ENCODE measurements at places on chromosomes 1 and 21.

GRCh38 chr1:44565259-44565750 is 109.0 kb downstream of the TMEM53 start:
- DNase-seq: no peak

DNA sequence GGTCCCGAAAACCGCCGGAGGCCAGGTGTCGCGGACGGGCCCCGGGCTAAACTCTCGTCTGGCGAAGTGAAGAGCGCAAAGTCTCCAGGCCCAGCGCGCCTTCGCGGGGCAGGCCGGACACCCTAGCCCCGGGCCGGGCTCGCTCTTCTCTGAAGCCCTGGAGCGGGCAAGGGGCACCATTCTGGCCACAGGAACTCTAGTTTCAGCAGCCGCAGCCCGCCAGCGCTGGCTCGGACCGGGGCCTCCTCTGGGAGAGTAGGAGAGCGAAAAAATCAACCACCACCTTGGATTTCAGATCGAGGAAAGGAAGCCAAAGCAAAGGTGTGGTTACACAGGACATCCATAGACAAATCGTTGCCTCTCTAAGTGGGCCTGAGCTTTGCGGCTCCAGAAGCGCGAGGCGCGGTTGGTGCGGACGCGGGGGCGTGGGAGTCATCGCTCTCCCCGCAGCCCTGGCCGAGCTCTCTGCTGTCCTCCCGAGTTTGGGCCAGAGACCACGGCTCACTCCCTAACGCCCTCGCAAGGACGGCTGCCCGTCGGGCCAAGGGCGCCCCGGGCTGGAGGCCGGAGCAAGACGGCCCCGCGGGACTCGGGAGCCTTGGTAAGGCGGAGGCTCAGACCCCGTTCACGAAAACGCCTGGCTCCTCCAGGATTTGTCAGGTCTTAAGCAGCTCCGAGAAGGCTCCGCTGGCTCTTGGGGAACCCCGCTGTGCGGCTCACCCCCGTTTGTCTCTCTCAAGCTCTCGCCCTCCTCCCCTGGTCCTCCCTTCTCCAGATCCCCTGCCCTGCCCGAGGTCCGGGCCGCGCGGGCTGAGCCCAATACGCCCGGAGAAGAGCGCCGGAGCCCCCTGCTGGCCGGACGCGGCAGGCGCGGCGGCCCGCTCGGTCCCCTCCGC is 132.9 kb upstream of the DPYD start:
- DNase-seq: peak; percentile 85

- no peak for DNase-seq
Observed at GRCh38 chr1:231982871-231983587, 356.4 kb downstream of the DISC1 start.

DNA sequence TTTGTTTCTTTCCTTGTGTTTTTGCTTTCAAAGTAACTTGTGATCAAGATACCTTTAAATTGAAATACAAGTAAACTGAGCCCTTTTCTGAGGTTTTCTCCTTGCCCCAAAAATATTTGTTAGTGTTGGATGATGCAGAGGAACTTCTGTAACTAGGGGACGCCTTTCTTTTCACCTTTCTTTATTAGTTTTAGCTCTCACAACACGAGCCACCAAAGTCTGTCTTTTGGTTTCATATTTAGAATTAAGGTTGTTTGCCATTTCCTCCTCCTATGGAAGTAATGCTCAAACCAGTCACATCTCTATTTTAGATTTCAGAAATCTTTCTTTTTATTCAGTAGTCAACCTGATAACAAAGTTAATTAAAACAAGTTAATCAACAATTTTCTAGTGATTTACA is 120.8 kb downstream of the ZP4 start:
- DNase-seq: no peak

- DNase-seq: no peak
Observed at GRCh38 chr1:93253516-93253915, 73.0 kb downstream of the CCDC18 start.

GRCh38 chr1:107683191-107683657 is 281.8 kb downstream of the VAV3 start:
- no peak for DNase-seq

DNA sequence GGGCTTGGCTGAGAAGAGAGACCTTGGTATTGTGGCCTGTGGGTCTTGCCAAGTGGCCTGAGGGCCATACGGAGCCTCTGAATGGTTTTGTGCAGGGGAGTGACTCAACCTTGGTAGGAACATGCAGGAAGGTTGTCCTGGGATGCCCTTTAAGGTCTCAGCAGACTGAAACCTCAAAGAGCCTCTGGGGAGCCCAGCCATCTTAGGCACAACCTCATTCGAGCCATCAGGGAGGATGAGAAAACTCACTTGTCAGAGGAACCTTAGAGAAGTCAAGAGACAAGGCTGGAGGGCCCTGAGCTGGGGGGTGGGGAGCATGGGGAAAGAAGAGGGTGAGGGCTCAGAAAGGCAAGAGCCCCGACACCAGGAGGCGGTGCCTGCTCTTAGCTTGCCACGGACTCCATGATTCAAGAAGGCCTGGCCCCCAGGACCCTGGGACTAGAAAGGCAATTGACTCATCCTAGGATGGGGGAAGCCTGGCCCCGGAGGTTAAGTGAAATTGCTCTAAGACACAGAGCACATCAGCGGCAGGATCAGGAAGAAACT is 13.0 kb downstream of the IFI6 start:
- peak; percentile 71 for DNase-seq

- DNase-seq: no peak
Observed at GRCh38 chr1:200880212-200880611, 7.4 kb downstream of the GPR25 start.

- no peak for DNase-seq
Observed at GRCh38 chr21:24852610-24853195, 754.6 kb downstream of the MRPL39 start.

DNA sequence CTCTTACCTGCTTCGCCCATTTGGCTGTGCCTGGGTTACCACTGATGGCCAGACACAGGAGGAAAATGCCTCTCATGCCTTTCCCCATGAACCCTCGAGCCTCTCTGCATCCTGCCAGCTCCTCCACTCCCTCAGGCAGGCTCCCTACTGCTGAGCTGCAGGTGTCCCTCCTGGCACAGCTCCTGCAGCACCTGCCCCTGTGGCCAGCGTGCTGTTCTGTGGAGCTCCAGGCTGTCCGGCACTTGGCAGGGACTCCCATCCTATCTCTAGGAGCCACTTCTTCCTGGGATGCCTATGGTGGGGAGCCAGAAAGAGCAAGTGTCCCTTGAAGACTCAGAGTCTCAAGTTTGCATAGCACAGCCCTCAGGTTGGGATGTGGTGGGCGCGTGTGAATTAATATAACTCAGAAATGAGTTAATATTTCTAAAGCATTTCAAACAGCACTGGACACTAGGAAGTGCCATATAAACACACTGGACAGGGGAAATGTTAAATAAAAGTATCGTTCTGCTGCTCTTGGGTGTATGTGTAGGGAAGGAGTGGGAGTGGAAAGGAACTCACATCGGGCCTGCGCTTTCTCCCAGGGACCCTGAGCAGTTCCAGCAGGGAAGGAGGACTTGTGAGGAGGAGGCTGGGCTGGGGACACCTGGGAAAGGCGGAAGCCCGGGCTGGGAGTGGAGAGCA is 2.7 kb downstream of the LRRC71 start:
- no peak for DNase-seq

GRCh38 chr1:166947398-166948043 is 27.8 kb downstream of the ILDR2 start:
- peak; percentile 44 for DNase-seq

DNA sequence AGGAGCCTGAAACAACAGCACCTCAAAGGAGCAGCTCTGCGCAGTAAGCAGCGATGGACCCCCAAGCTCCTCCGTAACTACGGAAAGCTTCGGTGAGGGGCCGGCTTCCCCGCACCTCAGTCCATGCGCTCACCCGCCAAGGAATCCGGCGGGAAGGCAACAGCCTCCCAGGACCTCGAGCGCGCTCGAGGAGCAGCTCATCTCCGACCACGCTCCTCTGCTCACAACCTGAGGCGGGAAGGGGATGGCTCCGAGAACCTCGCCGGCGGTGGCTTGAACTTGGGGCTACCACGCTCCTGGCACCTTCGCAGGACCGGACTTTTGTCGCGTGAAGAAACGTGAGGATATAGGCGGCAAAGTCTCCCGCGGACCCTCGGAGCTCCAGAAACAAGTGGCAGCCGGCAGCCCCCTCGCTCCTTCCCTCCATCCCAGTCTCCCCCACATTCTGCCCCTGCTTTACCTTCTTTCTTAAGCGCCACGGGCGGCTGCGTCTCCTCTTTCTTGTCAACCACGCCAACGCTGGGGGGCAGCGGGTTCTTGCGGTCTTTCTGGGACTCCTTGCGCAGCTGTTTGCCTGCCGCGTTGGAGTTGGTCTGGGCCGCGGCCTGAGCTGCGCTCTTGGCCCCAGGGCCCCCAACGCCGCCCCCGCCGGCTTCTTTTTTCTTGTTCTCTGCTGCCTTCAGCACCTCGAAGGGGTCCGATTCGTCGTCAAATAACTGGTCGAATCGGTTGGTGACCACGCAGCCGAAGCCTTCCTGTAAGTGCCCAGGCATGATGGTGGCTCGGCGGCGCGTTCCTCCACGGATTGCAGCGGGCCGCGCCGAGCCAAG is 459 bp downstream of the SERBP1 start:
- DNase-seq: no peak

DNA sequence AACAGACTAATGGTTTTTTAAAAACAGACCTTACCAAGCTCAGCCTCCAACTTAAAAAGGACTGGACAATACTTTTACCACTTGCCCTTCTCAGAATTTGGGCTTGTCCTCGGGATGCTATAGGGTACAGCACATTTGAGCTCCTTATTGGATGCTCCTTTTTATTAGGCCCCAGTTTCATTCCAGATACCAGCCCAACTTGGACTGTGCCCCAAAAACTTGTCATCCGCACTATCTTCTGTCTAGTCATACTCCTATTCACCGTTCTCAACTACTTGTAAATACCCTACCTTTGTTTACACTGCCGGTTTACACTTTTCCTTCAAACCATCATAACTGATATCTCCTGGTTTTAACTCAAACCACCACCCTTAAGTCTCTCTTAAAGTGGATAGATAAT is 17.9 kb upstream of the ANKRD13C start:
- DNase-seq: no peak

GRCh38 chr1:117235863-117236465 is 25.2 kb upstream of the VTCN1 start:
- DNase-seq: no peak

DNA sequence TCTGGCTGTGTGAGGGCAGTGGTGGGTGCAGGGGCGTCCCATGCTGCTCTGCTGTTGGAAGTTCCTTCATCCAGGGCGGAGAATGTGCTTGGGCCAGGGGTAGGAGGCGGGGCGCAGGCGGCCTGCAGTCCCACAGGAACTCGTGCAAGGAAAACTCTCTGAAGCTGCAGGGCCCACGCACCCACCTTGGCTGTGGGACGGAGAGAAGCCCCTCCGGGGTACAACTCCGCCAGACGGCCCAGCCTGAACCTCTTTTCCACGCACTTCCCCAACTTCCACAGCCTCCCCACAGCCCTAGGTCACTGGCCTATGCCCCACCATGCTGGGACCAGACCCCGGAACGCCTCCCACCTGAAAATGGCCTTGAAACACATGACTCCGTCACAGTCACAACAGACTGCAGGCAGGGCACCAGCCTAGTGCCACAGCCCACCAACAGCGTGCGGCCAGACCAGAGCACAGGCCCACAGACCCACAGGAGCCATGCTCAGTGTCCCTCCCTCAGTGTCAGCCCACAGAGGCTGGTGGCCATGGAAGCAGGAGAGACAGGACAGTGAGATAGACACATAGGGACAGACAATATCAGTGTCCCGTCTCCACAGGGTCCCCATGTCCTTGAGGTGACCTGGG is 47.8 kb downstream of the WNT9A start:
- DNase-seq: no peak

GRCh38 chr21:33608559-33608958 is 20.1 kb upstream of the DONSON start:
- DNase-seq: peak; percentile 13

- DNase-seq: no peak
Observed at GRCh38 chr1:242088875-242089274, 90.0 kb upstream of the MAP1LC3C start.

Measured in fibroblast of skin of right quadriceps (primary cell).